ENCODE measurements at places on chromosomes 1 and 21.

DNA sequence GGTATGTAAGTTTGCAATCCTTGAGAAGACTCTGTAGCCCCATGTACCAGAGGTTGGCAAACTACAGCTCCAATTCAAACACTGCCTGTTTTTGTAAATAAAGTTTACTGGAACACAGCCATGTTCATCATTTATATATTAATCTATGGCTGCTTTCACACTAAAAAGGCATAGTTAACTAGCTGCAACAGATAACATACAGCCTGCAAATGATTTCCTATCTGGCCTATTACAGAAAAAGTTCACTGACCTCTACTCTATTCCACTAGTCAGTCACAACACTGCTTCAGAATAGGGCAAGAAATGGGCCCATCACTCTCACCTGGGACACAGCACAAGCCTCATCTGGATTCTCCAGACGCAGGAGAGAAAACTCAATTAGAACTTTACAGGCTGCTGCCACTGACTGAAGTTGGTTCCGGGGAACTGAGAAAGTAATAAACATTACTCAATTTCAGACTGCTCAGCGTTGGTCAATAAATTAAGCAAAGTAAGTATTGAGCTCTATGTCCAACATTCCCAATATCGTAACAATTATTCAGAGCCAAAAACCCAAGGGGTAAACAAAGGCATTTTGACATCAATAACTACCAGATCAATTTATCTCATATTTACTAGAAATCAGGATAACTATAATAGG lies 10.6 kb downstream of the UBR4 start:
- no peak for DNase-seq

DNA sequence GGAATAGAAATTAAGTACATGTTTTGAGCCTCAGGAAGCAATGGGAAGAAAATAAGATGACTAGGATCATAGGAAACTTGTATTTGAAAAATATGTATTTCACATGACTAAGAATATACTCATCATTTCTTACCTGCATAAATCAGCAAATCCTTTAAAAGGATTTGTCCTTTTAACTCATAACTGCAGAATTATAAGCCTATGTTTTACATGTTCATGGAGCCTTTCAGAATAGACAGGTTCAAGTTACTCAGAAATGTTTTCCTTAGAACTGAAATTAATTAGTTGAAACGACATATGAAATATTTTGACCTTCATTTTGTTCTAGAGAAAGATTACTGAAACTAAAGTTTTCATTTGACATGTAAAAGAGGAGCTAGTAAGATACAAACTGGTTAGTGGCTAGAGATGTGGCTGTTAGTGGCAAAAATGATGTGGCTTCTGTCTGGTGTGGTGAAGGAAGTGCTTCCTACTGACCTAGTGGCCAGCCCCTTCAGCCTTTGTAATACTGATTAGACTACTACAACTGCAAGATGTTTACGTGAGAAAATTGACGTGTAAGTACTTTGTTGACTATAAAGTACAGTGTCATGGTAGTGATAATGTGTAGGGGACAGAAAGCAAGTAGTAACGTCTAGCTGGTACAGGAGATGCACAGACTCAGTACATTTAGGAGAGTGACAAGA lies 54.7 kb downstream of the PACC1 start:
- DNase-seq, result no peak

DNA sequence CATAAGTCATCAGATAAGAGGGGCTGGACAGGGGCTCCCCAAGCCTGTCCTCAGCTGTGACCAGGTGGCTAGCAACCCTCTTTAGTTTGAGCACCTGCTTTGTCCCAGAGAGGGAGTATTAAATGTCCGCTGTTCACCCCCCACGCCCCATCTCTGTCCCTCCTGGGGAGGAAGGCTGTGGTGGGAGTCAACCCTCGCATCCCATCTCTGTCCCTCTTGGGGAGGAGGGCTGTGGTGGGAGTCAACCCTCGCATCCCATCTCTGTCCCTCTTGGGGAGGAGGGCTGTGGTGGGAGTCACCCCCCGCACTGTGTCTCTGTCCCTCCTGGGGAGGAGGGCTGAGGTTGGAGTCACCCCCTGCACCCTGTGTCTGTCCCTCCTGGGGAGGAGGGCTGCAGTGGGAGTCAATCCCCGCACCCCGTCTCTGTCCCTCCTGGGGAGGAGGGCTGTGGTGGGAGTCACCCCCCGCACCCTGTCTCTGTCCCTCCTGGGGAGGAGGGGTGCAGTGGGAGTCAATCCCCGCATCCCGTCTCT lies 72.6 kb upstream of the ABCG1 start:
- no peak for DNase-seq

DNA sequence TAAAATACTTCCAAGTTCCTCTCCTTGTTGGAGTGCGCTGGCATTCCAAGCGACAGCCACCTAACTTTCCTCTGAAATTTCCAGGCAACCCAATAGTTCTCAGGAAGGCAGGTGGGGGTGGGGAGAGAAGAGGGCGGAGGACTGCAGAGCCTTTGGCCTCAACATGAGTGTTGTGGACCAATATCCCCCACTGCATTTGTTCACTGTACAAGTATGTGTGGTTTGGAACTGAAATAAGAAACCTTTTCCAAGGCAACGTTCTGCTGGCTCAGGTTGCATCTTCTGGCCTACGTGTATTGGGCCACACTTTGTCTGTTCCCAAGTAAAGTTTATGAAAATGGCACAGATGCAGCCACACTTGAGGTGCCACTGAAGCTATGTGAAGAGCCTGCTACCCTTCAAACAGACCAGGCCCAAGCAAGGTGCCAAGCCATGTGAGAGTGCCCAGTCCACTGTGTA lies 153.4 kb downstream of the DHRS3 start:
- no peak for DNase-seq

DNA sequence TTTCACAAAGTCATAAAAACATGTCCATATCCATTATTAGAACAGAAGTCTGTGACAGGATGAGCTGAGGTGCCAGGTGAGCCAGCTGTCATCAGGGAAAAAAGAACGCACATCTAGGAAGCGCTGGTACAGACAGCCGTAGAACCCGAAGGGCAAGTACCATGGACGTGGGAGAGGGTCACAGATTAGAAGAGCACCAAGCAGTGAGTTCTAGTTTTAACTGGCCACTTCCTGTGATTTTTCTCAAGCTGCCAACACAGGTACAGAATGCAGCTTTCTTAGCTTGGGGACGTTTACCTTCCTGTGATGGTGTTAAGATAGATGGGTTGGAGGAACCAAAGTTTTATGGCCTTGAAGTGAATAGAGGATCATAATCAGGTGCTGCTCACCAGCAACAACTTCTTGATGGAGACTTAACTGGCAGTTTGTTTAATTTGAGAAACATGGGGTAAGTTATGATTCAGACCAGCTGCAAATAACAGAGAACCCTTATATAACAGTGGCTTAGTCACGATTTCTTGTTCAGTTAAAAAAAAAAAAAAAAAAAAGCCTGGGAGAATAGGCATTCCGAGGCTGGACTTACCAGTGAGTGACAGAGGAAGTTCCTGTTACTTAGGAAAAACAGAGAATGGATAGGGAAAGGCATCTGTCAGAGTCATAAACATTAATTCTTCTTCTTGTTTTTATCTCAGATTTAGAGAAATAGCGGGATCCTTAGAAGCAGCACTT lies 30.9 kb downstream of the AGT start:
- no peak for DNase-seq
